ENCODE measurements at places on chromosomes 4 and X.

GRCh38 chrX:87518504-87518903 lies 902 bp downstream of the KLHL4 start:
- no peak for DNase-seq

GRCh38 chr4:16765546-16765945 lies 132.9 kb downstream of the LDB2 start:
- DNase-seq, result no peak

GRCh38 chr4:84568496-84568895 lies 14.4 kb upstream of the CDS1 start:
- no peak for DNase-seq

DNA sequence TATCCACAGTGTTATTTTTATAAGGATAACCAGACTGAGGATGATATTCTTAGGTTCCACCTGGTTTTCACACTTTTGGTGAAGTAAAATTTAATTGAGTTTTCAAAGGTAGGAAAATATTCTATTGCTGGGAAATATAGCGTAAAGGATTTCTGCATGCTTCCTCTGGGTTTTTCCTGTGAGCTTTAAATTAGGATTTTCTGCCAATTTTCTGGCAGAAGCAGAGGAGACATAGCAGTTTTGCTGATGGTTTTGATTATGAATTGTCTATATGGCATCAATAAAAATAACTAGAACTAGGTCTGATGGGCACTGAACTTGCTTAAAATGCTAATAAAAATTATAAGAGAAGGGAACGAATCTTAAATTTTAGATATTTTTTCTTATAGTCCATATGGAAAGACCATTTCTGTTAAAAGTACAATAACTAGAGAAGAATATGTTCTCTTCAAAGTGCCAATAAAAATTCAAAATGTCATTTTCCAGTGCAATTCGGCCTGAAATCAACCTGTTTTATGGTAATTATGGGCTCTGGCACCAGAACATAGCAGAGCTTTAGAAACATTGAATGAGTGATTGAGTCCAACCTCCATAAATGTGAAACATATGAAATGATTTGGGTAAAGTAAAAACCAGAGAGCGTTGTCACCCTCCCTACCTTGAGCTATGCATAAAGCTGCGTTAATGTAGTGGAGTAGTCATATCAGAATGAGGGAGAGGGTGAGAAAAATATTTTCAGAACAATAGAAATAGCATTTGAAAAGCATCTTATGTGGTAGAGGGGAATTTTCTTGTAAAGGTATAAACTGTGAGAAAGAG lies 279.7 kb downstream of the SPRY1 start:
- DNase-seq, result no peak

DNA sequence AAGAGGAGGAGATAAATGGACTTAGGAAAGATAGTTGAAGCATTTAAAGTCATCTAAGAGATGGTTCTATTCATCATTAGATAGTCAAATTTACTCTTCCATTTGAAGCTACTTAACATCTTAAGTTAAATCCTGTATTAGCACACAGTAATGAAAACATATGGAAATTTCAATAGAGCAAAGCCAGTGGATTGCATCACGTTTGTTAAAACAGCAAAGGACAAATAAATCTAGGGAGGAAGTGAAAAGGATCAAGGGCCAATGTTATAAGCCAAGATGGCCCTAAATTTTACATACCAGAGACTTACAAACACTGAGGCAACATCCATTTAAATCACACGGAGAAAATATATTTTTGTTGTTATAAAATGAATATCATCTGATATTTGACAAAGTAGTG lies 602.8 kb downstream of the INPP4B start:
- DNase-seq, result no peak

DNA sequence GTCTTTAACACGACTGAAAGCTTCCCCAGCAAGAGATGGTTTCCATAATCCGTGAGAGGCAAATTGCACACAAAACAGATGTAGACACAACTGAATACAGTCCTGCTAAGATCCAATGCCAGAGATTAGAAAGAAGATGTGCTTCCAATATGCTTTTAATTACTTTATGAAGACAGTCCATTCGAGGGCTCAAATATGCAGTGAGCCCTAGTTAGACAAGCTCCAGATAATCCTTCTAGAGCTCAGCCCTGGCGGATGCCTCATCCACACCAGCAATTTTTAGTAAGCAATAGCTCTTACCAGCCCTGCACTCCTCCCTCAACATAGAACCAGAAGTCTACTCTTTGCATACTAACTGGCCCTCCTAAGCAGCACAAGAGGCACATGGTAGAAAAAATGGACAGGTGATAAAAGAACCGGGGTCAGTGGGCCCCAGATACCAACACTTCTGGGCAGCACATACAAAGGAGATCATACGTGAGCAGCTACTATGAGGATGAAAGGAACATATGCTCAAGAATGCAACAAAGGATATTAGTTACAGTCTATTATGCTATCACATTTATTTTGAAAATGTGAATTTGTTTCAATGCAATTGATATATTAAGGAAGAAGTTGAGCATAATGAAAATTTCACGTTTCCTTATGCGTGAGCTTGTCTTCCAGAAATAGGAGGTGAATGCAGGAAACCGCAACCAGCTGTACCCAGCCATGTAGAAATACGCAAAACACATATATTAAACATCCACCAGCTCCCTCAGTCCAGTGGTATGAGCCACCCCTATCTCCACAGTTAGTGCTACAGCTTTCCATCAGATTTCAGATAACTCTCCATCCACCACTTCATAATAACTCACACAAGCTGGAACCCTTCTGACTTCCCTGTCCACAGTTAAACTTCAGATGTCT lies 34.3 kb downstream of the GPC4 start:
- DNase-seq, result no peak

- DNase-seq, result no peak
Observed at GRCh38 chr4:33085709-33086108, 2365.5 kb downstream of the PCDH7 start.
